ENCODE measurements at places on chromosomes 5 and 9. TPM values are rescaled to one million over a fixed set of nuclear protein-coding genes. Genes with fewer than 3 reads are reported as not detected.

GRCh38 chr9:100466171-100466828 lies 6.6 kb upstream of the TMEFF1 start:
- no peak for DNase-seq

DNA sequence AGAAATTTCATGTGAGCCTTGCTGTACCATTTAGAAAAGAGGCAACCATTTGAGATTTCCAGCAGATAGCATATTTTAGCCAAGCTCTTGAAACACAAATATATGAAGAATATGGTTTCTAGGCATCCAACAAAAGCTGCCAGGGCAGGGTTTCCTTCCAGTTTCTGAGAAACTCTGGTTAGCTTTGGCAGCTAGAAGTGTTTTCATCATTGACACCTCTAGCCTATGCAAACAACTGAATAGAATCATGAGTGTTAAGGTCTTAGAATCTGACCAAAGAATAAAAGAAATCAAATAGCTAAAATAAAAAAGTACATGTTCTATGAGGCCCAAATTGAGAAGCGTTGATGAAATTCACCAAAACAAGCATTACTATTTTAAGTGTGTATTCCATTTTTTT lies 188.1 kb downstream of the TMEM167A start:
- DNase-seq: no peak

- no peak for DNase-seq
Observed at GRCh38 chr5:82717738-82718137, 359.5 kb downstream of the TMEM167A start.

DNA sequence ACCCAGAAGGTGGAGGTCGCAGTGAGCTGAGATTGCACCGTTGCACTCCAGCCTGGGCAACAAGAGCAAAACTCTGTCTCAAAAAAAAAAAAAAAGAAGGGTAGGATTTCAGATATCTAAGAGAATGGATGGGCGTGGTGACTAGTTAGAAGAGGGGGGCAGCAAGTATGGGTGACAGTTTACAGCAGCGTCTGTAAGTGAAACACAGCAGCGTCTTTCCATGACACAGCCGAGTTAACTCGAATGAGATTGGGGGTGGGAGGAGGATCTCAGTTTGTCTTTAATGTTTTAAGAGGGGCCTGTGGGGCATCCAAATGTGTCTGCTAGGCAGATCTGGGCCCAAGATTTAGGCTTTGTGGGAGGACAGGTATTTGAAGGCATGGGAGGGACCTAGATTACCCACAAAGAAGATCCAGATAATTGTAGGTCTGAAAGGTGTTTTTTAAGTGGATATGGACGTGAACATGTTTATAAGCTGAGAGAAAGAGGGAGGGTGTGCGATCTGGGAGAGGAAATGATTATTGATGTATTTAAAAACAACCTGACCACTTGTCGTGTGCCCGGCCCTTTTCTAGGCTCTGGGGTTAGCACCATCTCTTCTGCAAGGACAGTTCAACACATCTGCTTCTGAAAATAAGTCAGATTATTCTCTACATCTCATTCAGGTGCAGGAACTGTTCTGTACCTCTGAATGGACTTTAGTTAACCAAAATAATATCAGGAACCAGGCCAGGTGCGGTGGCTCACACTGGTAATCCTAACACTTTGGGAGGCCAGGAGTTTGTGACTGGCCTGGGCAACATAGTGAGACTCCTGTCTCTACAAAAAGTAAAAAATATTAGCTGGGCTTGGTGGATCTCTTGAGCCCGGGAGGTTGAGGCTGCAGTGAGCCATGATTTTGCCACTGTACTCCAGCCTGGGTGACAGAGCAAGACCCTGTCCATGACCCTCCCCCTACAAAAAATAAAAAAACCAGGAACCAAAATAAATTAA lies 2.5 kb downstream of the CEP78 start:
- DNase-seq: no peak

- no peak for DNase-seq
Observed at GRCh38 chr9:94912700-94913249, 186.3 kb downstream of the AOPEP start.

- DNase-seq: no peak
Observed at GRCh38 chr9:13923381-13923780, 390.6 kb downstream of the NFIB start.

DNA sequence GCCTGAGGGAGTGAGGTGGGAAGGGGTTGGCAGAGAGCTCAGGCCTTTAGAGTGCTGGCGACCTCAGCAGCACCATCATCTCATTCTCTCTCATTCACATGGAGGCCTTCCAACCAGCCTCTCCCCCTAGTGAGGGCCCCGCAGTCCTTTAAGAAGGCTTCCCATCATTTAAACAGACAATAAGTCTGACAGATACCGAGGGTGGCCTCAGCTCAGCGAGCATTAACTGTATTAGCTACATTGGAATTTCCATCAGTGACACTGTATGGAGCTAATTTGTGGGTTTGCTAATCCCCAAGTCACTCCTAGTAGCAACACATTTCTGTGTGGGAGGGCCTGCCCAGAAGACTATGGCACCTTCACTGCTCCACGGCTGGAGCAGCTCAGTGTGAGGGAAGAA lies 75.8 kb downstream of the INSYN2B start:
- no peak for DNase-seq

DNA sequence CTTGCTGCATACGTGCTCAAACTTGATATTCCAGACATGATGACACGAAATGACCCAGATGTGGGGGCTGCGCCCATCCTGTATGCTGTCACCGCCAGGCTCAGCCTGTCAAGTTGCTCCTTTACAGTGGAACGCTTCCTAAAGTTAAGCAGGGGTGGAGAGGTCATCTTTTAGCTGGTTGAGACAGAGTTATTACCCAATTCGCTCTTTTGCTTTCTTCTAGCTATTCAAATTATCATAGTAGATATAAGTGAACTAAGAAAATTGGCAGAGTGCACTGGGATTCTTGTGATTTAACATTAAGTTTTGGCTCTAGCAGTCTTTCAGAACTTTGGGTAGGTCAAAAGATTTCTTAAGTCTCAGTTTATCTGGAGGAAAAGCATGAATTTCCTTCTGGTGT lies 69.8 kb upstream of the BASP1 start:
- DNase-seq: no peak

GRCh38 chr5:60538955-60539866 lies 160.8 kb downstream of the DEPDC1B start:
- no peak for DNase-seq

DNA sequence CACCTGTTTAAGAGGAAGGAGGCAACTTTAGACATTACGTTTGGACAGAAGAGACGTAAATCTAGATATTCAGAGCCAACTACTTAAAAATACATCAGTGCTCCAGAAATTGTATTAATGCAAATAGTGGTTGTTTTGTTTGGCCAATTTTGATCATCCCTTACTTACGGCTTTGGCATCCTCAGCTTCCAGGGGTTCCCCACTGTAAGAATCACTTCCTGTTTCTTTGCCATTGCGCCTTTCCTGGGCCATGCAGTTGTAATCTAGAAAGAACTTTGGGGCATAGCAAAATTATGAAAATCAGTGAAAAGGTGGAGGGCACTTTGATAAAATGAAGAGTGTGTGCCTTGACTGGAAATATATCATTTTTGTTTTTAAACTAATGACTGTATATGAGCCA lies 537.2 kb upstream of the TLE4 start:
- no peak for DNase-seq

Gene CBY3
- not detected for total RNA-seq

Gene PCDHB15
- 5.6 TPM for total RNA-seq

Gene ARSI
- 0.51 TPM for total RNA-seq

Gene S1PR3
- 7.5 TPM for total RNA-seq

Gene PRR16
- total RNA-seq: not detected

Gene ANP32B
- 220 TPM for total RNA-seq

Gene NR5A1
- 0.35 TPM for total RNA-seq

Gene RNF183
- total RNA-seq: not detected

Gene CCDC171
- 7.2 TPM for total RNA-seq

Data from neural crest cell (in vitro differentiated cells).